MV-4-11 (cell line): ENCODE measurements at places on chromosomes 2 and 18.

DNA sequence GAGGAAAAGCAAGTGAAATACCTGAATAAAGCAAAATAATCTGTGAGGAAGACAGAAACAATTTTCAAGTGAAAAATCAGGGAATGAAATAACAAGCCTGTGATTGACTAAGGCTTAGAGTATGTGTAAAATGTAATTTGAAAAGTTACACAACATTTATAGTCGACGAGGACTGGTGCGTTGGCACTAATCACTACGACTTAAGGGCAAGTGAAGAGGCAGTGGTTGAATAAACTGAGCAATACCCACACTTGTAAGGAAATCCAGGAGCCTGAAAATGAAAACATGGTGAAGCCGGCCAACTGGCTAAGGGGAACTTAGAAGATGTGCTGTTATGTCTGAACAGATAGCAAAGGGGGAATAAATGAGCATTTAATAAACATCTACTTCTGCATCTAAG lies 13.4 kb downstream of the DOK1 start:
- no peak for DNase-seq

DNA sequence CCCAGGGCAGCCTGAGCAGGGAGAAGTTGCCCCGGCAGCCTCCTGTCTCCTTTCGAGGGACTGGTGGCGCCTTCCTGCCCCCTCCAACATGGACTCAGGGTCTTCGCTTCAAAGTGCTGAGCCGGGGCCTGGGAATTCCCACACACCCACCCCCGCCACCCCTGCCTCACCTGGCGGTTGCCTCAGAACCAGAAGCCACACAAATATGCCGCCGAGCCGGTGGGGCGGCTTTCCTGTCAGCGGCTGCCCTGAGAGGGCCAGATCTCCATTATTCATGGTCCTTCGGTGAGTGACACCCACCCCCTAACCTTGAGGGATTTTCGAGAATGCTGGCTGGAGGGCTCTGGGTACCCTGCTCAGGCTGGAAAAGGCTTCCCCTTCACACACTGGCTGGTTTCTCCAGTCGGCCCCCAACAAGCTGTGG lies 71.7 kb downstream of the SMAD7 start:
- DNase-seq: no peak

GRCh38 chr2:45342-46130 lies 769 bp downstream of the FAM110C start:
- DNase-seq: no peak

DNA sequence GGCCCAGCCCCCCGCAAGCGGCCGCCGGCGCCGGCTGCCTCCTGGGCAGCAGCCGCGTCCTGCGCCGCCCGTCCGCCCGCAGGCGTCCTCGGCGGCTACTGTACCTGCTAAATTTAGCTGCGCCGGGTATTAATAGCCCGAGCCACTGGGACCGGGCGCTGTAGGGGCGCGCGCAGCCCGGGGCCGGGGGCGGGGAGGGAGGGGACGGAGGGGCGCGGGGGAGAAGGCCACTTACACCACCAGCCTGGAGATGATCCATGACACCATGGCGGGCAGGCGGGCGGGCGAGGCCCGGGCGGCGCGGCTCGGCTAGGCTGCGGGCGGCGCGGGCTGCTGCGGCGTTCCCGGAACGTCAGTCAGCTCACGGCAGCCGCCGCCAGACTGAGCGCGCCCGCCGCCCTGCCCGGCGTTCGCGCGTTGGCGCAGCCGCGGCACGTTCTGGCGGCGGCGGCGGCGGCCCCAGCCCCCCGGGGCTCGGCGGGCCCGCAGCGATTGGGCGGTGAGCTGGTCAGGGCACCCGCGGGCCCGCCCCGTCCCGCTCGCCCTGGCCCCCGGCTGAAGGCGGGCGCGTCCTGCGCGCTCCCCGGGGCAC lies at the start of gene REEP1:
Gene REEP1 (minus strand): TSS at position 383 of the 592 bp plus-strand sequence. CDS start 116 bp downstream, at position 267.
- no peak for DNase-seq

DNA sequence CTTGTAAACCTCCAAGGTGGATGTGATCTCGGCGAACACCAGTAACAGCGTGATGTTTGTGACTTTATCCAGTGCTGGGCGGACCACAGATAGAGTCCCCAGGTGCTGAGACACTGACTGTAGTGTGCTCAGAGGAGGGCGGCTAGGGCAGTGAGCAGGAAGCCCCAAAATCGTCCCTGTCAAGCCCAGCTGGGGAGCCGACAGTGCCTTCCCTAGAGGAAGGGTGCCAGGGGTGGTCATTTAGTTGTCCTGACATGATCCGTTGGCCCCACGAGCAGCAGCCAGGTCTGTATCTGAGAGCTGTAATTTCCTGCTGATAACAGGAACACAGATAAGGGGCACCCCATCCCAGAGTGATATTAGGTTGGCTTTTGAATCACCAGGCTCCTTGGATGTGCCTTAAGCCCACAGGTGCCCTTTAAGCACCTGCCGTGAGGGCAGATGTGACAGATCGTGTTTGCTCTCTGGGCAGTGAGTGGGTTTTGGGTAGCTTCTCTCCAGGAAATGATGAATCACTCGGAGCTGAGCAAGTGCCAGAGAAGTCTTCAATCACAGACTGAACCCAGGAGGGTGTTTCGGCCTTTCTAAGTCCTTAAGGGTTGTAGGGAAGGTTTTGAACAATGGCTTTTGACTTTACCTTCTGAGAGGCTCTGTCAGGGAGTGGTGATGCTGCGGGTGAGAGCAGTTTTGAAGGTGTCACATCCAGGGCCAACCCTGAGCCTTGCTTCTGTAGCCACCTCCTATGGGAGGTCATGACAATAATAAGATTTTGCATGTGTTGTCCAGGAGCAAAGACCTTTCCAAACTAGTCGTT lies 7.7 kb downstream of the LPIN1 start:
- peak; percentile 64 for DNase-seq
